ENCODE measurements at places on chromosomes 6 and 20.
A peak's percentile ranks its signal among the peaks of the same experiment; 100 is the strongest.

DNA sequence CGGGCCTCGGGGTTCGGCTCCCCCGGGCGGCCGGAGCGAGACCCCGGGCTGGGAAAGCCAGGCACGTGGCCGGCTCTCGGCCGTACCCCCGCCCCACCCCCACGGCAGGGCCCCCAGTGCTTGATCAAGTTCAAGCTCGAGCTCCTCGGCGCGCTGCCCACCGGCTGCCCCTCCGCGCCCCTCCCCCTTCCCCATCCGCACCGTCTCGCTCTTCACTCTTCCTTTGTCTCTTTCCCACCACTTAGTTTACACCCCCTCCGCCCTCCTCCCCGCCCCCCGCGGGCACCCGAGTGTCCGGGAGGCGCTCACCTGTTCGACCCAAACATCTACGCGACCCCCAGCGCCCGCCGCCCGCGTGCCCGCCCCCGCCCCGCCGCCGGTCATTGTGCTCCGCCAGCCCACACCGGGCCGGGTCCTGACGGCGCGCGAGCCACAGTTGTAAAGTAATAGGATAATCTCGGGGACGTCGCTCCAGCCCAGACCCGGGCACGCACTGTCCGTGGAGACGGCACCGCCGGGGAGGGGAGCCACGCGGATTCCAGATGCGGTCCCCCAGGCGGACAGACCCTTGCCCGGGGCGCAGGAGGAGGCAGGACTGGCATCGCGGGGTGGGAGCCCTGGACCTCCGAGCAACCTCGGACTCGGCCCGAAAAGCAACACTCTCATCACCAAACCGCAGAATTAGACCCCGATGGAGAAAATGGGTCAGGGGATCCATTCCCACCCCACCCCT, 100.7 kb downstream of the NOL4L start:
- DNase-seq: peak; percentile 66

DNA sequence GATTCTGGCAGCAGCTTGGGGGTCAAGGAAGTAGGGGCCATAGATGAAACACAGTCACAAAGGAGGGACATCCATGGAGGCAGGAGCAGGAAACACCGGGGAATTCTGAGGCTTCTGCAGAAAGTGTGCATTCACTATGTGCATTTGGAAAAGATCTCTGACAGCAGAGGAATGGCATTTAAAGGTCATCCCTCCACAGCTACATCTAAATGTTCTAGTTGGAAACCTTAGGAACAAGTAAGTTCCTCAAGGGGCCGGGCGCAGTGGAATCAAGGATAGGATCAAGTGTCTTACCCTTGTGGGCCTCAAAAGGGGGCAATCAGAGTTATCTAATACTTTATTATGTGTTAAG, 8.8 kb downstream of the C6orf136 start:
- DNase-seq: no peak

GRCh38 chr20:21174516-21175239, 48.8 kb downstream of the KIZ start:
- DNase-seq: no peak

- no peak for DNase-seq
Measured at GRCh38 chr20:14488212-14488611, 150.8 kb upstream of the FLRT3 start.

- DNase-seq: no peak
Measured at GRCh38 chr6:54404791-54405190, 96.5 kb downstream of the TINAG start.

GRCh38 chr20:5862703-5863039, 87.7 kb downstream of the TRMT6 start:
- DNase-seq: no peak

- no peak for DNase-seq
Measured at GRCh38 chr6:108874470-108875160, 26.4 kb downstream of the ARMC2 start.

DNA sequence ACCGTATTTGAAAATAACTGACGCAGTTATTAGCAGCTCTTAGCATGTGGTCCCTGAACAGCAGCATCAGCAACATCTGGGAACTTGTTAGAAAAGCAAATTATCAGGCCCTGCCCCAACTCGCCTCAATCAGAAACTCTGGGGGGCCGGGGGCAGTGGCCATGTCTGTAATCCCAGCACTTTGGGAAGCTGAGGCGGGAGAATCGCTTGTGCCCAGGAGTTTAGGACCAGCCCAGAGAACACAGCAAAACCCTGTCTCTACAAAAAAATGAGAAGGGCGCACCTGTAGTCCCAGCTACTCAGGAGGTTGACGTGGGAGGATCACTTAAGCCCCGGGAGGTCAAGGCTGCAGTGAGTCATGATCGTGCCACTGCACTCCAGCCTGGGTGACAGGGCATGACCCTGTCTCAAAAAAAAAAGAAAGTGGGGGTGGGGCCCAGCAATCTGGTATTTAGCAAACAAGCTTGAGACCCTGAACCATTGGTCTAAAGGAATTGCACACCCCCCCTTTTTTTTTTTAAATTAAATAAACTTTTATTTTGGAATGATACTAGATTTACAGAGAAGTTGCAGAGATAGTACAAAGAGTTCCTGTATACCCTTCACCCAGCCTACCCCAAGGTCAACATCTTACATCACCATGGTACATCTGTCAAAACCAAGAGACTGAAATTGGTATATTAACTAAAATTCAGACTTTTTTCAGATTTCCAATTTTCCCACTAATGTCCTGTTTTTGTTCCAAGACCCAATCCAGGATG, 6.7 kb downstream of the SRXN1 start:
- DNase-seq: no peak

DNA sequence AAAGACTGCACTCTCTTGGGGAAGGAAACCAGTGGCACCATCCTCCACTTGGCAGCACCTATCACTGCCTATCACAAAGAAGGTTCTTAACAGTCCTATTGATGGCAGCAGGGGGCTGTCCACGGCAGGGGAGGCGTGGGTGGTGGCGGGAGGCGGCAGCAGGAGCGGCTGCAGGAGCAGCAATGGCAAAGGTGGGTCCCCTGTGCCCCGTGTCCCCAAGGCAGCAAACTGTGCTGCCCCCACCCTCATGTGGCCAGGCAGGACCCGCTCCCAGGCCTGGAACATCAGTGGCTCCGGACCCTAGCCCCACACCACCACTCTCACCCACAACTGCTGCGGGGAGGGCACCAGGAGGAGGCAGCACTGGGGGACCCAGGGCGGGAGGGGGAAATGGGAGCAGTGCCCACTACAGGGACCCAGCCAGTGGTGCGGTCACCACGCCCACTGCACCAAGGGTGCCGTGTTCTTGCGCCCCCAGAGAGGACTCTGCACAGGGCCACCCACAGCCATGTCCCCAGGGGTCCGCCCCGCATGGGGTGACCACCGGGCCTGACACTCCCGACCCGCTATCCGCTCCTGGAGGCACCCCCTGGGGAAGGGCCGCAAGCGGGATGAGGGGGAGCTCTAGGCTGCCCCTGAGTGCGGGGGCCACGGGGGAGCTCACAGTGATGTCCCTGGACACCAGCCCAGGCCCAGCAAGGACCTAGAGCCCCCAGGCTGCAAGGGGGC, 54.6 kb downstream of the GMDS start:
- no peak for DNase-seq

- no peak for DNase-seq
Measured at GRCh38 chr6:165245287-165245686, 64.1 kb downstream of the C6orf118 start.

- no peak for DNase-seq
Measured at GRCh38 chr20:11143481-11143880, 469.7 kb upstream of the JAG1 start.

DNA sequence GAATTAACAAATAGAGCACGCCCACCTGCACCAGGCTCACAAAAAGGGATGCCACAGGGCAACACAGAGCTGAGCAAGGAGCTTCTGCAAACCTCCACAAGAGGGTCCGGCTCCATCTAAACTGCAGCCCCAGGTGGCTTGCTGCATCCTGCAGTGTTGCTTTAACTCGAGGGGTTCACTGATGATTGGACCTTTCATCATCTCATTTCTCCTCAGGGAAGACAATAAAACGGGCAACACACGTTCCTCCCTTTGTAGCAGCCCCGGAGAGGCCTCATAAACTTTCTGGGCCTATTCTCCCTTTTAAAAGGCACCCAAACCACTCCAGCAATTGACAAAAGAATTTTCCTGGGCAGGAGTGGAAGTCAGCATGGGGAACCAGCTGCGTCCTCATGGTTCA, 161.5 kb upstream of the CDH4 start:
- no peak for DNase-seq

- no peak for DNase-seq
Measured at GRCh38 chr6:91539456-91539855, 952.6 kb upstream of the MAP3K7 start.

GRCh38 chr6:39865011-39865888, 69.0 kb downstream of the MOCS1 start:
- DNase-seq: peak; percentile 83

GRCh38 chr6:155586090-155586489, 130.5 kb upstream of the NOX3 start:
- DNase-seq: no peak

DNA sequence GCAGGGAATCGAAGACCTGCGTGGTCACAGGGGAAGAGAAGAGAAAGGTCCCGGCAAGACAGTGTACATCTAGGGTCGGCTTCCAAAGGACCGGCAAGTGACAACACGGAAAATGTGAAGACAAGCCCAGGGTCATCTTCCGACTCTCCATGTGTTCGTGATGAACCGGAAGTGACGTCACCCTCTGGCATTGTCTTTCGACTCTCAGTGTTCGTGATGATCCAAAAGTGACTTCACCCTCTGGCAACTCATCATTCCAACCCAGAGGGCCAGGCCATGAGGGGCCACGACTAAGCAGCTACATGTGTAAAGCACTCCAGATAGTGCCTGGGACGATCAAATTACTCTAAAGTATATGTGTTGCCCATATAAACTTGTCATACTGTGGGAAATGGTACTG, 290.8 kb downstream of the THBS2 start:
- DNase-seq: no peak

GRCh38 chr20:47970282-47970903, 185.1 kb upstream of the SULF2 start:
- no peak for DNase-seq

GRCh38 chr6:110625883-110626282, 149.5 kb upstream of the SLC22A16 start:
- no peak for DNase-seq

- DNase-seq: no peak
Measured at GRCh38 chr6:7188492-7188891, 80.7 kb downstream of the RREB1 start.

GRCh38 chr20:584161-584970, 25.7 kb downstream of the TCF15 start:
- no peak for DNase-seq

- DNase-seq: no peak
Measured at GRCh38 chr6:5302220-5302946, 41.1 kb downstream of the FARS2 start.

GRCh38 chr6:79946272-79947190, 822 bp downstream of the ELOVL4 start:
- peak; percentile 47 for DNase-seq

- DNase-seq: no peak
Measured at GRCh38 chr6:37657112-37657886, 40.4 kb downstream of the MDGA1 start.

GRCh38 chr6:129055796-129056195, 172.9 kb downstream of the LAMA2 start:
- DNase-seq: no peak

GRCh38 chr6:11609324-11610071, 71.9 kb downstream of the TMEM170B start:
- no peak for DNase-seq

DNA sequence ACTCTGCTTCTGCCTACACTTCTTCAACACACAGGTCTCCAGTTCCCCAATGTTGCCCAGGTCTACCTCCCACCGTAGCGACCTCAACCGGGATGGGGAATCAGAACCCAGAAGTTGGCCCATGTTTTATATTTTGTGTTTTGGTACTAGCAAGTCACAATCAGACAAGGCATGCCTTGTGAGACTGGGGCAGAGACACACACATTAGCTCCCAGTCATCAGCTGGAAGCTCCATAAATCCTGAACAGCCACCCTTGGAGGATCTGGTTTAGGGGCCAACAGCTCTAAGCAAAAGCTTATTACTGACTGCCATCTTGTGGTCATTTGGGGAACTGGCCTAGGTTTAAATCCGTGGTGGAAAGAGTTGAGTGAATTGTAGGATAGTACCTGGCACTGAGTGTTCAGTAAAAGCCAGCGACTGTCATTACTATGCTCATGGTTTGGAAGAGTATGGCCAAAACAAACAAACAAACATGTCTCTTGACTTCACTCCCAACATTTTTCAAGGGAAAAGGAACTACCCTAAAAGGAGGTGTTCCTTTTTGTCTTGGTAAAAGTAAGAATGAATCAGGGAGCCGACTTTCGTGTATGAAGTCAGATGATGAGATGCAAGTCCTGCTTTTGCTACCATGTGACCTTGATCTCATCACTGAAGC, 40.5 kb downstream of the PIM1 start:
- peak; percentile 74 for DNase-seq

DNA sequence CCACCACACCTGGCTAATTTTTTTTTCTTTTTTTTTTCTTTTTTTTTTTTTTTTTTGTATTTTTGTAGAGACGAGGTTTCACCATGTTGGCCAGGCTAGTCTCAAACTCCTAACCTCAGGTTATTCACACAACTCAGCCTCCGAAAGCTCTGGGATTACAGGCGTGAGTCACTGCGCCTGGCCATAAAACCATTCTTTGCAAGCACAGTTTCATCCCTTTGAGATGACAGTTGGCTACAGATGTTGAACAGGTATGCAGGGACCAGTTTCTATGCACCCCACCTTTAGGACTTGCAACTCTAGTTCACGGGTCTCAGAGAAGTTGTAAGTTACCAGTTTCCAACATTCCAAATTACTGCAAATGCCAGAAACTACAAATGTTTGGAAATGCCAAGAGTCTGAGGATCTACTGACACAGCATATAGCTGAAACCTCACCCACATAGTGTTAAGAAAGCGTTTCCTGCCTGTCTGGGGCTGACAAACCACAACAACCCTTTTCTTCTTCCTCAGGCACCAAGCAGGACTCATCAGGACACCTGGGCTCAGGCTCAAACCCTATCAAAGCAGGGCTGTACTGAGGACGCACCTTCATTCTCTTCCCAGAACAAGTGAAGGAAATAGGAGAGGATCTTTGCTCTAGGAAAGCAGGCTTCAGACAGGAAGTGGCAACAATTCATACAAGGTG, 22.9 kb downstream of the ARHGAP18 start:
- DNase-seq: no peak

Measured in H9 (cell line).